ENCODE measurements at places on chromosomes 16 and 17.

DNA sequence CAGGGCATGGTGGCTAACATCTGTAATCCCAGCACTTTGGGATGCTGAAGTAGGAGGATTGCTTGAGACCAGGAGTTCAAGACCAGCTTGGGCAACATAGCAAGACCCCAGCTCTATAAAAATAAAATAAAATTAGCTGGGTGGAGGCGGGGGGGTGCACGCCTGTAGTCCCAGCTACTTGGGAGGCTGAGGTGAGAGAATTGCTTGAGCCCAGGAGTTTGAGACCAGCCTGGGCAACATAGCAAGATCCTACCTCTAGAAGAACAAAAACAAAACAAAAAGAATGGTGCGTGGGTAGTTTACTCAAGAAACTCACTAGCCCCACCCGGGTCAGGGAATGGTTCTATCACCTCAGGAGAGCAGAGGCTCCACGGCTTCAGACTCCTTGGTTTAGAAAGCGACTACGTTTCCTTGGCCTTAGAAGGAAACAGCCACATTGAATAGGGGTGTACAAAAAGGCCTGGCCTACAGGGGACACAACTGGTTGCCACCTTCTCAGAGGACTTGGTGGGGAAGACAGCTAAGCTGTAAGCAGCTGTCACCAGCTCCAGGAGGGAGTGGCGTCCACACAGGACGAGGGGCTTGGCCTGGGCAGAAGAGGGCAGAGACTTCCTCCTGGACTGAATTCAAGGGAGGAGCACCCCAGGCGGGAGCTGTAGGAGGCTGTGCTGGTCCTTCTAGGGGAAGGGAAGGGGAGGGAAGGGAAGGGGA lies 716 bp downstream of the TK1 start:
- DNase-seq: no peak

- DNase-seq: no peak
These were observed at the start of gene SLC7A6 for GRCh38 chr16:68264128-68265077. SLC7A6 (plus strand) TSS chr16:68264526; CDS start chr16:68274727, 10,201 bp downstream.

- no peak for DNase-seq
These were observed 438.2 kb downstream of the HS3ST4 start for GRCh38 chr16:26129997-26130396.

GRCh38 chr17:47095268-47095667 lies 93.8 kb downstream of the CDC27 start:
- no peak for DNase-seq

GRCh38 chr17:67474081-67474661 lies 97.1 kb downstream of the PITPNC1 start:
- DNase-seq: no peak
